ENCODE measurements at places on chromosomes 16 and 17.

- no peak for DNase-seq
These were observed 68.2 kb downstream of the SIAH1 start for GRCh38 chr16:48317026-48317425.

DNA sequence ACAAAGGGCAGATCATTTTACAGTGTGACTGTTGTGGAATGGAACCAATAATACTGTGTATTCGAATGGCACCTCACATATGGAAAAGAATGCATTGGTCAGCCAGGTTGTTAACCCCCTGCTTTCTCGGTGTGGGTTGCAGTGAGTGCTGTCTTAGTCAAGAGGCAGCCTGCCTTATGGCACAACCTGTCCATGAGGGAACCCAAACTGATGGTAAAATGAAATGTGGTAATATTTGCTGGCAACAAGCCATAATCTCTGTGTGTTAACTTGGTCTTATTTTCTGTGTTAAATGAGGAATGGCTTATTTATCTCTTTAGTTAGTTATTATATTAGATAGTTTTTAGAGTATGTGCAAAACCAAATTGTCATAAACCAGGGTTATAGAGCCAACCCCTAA, 81.6 kb downstream of the TMC6 start:
- DNase-seq, result no peak

DNA sequence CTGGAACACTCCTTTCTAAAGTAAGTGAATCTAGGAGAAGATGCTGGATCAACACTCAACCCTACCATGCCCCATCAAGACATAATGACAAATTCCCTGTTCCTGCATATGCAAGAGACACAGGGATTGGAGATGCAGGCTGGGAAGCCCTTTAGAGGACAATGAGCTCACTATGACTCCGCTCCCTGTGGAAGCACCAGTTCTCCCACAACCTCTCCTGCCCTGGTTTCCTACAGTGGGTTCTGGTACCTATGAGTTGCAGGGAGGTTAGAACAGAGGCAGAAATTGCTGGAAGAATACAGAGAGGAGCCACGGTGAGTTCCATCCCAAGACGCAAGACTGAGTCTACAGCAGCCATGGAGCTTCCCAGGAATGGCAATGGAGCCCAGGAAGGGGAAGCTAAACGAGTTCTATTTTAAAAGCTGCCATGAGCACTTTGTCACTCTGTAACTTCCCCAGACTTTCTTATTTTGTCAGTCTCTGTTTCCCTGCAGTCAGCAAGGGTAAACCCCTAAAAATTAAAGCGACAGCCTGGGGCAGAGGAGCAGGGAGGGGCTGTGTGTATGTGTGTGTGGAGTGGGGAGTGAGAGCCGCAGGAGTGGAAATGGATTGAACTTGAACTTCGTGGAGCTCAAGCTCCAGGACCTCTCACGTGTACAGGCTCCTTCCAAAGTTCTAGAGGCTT, 42.3 kb upstream of the PIK3R6 start:
- DNase-seq, result no peak

DNA sequence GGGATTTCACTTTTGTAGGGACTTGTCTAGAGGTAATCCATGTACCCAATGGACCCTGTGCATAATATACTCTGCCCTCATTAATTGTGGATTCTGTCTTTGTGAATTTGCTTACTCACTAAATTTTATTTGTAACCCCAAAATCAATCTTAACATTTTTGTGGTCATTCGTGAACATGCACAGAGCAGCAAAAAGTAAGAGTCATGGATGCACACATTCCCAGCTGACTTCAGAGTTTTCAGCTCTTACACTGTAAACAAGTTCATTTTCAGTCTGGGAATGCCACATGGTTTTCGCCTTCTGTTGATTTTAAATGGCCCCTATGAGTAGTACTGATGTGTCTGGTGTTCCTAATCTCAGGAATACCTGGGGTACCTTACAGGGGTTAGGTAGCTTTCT, 24.3 kb downstream of the TAC4 start:
- DNase-seq, result no peak

DNA sequence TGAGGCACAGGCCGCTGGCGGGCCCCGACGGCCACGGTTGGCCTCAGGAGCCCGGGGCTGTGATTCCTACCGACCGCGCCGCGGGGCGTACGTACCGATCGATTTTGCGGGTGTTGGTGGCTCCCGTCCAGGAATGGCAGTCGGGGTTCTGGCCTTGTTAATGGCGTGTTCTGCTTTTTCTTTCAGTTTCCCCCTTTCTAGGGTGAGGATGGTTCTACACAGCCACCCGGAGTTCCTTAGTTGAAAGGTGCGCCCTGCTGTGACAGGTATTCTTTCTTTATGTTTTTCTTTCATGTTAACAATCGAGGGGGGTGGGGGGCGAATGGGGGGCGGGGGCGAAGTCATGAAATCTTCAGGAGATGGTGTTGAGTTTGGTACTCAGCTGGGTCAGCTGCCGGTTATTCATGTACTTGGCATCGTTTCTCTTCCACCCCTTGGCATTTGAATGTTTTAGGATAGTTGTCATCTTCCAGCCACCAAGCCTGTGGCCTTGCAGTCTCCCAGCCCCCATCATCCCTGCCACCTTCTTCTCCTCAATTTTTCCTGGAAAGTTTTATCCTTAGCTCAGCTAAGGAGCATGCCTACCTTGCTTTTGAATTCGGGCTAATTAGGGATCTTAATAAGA, 802 bp downstream of the CYLD start:
- DNase-seq, result peak; percentile 52

Measured in stimulated activated CD4-positive, alpha-beta T cell treated with anti-CD3 and anti-CD28 coated beads, Interleukin-4, amount 100 ng/mL, for 24 hours (primary cell).